ENCODE measurements at places on chromosomes 1 and 21. TPM values are rescaled to one million over a fixed set of nuclear protein-coding genes. Genes with fewer than 3 reads are reported as not detected.

Gene EIF2D
- 53.5 TPM for total RNA-seq

GRCh38 chr1:245853291-245853690 is 653.8 kb downstream of the SMYD3 start:
- no peaks in the 10 kb centered on the region for H3K27me3 ChIP-seq
- DNase-seq: no peak
- H3K4me3 ChIP-seq: no peak overlapping the region
- H3K4me1 ChIP-seq: no peaks in the 10 kb centered on the region
- no peak overlapping the region for H3K27ac ChIP-seq

Gene RIPPLY3
- total RNA-seq: not detected

- H3K27ac ChIP-seq: no peak overlapping the region
- no peaks in the 10 kb centered on the region for H3K4me1 ChIP-seq
- no peak overlapping the region for H3K4me3 ChIP-seq
- H3K36me3 ChIP-seq: no peaks in the 10 kb centered on the region
- no peaks in the 10 kb centered on the region for H3K27me3 ChIP-seq
- no peak for DNase-seq
Observed at GRCh38 chr1:158255656-158256055, 1.4 kb downstream of the CD1A start.

- DNase-seq: no peak
- H3K27me3 ChIP-seq: no peaks in the 10 kb centered on the region
- H3K27ac ChIP-seq: no peak overlapping the region
- no peaks in the 10 kb centered on the region for H3K4me1 ChIP-seq
Observed at GRCh38 chr21:36804874-36805611, 106.1 kb downstream of the SIM2 start.

DNA sequence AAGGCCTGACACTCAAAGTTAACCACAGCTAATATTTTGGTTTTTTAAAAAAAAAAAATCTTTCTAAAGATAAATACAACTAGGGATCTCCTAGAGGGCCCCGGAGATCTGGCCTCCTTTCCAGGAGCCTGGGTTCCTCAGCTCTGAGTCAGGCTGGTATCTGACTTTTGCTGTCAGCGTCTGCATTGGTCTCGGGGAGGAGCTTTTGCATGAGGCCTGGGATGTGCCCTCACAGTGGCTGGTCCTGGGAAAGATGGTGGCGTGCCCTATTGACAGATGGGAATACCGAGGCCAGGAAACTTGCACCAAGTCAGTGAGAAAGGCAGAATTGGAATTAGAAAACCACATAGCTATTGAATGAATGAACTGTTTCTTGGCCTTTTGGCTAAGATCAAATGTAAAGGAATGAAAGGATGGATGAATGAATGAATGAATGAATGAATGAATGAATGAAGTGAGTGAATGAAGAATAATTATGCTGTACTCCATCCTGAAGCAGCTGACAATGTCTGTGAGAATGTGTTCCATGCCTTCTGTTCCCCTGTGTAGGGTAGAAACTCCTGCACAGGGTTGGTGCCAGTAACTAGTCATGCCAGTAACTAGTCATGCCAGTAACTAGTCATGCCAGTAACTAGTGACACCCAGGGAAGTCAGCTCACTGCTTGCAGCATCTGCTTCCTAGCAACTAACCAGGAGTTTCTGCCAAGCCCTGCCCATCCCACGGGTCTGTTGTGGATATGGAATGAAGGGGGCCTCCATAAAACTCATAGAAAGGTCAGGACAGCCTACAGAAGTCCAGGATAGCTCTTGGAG is 242.5 kb upstream of the VAMP3 start:
- H3K27ac ChIP-seq: no peak overlapping the region
- no peaks in the 10 kb centered on the region for H3K27me3 ChIP-seq
- DNase-seq: no peak
- H3K4me1 ChIP-seq: no peaks in the 10 kb centered on the region
- H3K36me3 ChIP-seq: no peaks in the 10 kb centered on the region

DNA sequence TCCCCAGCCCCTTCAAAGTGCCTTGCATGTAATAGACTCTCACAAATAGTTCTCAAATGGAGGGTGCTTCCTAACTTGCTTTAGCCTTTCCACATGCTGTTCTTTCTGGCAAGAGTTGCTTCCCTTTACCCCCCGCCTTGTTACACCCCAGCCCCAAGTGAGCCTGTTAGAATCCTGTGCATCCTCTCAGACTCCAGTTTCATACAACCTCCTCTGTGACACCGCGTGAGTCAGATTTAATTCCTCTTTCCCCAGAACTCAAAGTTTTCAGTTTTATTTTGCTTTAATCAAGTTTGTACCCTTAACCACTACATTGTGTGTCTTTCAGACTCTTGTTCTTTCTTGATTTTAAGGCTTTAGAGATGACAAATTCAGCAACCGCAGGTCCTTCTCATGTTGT is 234.5 kb upstream of the HOOK1 start:
- no peaks in the 10 kb centered on the region for H3K36me3 ChIP-seq
- no peaks in the 10 kb centered on the region for H3K27me3 ChIP-seq
- H3K4me1 ChIP-seq: no peaks in the 10 kb centered on the region
- no peak overlapping the region for H3K4me3 ChIP-seq
- no peak overlapping the region for H3K27ac ChIP-seq

- no peak for DNase-seq
- peak overlapping the region; percentile 86 for H3K4me3 ChIP-seq
- H3K27me3 ChIP-seq: no peaks in the 10 kb centered on the region
- peak overlapping the region; percentile 82 for H3K27ac ChIP-seq
- H3K4me1 ChIP-seq: peaks cover 30% of the 10 kb centered on the region
Observed at GRCh38 chr1:228457017-228457395, 30.2 kb upstream of the RNF187 start.
